ENCODE measurements at places on chromosomes 1 and 21.

GRCh38 chr21:42424914-42425541, 21.3 kb downstream of the UBASH3A start:
- no peak for DNase-seq

DNA sequence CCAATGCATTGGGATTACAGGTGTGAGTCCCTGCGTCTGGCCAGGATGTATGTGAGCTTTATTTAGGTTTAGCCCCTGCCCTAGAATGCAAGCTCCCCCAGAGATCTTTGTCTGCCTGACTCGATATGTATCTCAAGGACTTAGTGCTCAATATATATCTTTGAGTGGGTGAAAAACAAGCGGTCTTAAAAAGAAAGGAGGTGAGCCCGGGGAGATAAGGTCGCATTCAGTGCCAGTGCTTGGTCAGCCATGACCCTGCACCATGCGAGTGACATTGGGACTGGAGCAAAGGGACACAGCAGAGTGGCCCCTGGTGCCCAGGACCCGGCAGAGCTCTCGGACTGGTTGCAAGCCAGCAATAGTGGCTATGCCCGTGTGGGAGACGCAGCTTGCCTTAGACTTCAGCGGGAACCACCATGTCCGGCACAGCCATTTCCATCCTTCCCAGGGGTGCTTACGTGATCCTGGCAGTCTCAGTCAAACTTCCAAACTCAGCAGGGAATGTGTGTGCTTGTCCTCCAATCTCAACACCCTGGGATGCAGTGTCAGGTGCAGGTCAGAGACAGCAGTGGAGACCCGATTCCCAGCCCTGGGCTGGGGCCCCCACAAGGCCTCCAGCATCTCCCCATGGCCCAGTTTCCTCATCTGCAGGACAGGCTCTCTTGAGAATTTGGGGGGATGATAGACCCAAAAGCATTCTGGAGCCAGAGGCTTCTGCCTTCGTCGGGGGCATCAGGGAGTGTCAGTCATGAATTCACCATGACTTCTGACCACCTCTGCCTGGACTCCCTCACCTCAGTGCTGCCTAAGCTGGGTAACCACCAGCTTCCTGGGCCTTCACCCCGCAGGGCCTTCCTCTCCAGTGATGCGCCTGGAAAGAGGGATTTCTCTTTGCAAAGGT, 1.8 kb downstream of the MX2 start:
- no peak for DNase-seq

- DNase-seq, result no peak
Observed at GRCh38 chr1:231626951-231627614, 493 bp downstream of the DISC1 start.

GRCh38 chr1:27074175-27074780, 61.6 kb upstream of the TENT5B start:
- no peak for DNase-seq

DNA sequence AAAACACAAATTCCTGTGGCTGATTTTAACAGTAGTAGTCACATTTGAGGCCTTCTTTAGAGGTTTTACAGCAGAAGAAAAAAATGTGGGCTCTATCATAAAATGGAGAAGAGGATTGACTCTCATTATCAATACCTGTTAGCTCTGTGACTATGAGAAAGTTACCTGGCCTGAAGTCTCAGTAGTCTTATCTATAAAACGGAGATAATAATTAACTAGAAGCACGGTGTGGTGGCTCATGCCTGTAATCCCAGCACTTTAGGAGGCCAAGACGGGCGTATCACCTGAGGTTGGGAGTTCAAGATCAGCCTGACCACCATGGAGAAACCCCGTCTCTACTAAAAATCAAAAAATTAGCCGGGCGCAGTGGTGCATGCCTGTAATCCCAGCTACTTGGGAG, 90.4 kb upstream of the PLPPR4 start:
- no peak for DNase-seq

DNA sequence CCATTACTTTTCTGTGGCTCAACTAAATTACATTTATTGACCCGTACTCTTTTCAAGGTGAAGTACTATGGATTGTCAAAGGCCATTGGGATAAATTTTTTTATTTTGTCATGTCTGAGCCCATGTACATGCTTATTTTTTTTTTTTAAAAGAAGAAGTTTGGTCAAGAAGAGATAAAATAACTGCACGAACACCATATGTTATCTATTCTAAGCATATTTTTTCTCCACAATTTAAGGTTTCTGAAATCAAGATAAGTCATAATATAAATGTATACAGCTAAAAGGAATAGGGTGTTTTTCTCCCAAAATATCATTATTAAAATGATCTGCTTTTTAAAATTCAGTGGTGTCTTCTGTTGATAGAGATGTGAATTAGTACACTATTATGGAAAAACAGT, 35.0 kb upstream of the SH2D1B start:
- no peak for DNase-seq

DNA sequence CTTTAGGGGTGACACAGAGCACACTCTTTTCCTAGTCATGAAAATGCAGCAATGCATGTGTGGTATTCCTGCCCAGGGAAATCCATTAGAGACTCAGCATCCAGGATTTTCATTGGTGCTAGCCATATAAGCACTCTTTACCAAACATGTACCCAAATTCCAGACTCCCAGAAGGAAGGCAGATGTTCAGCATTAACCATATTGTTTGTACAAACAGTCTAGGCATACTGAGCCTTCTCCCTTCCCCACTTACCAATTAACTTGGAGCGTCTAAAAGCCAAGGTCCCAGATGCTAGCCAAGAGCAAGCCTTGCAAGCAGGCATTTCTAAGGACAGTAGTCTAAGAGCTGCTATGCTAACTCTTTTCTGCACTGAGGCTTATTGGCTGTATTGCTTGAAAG, 27.9 kb downstream of the ZBED6 start:
- DNase-seq, result no peak

DNA sequence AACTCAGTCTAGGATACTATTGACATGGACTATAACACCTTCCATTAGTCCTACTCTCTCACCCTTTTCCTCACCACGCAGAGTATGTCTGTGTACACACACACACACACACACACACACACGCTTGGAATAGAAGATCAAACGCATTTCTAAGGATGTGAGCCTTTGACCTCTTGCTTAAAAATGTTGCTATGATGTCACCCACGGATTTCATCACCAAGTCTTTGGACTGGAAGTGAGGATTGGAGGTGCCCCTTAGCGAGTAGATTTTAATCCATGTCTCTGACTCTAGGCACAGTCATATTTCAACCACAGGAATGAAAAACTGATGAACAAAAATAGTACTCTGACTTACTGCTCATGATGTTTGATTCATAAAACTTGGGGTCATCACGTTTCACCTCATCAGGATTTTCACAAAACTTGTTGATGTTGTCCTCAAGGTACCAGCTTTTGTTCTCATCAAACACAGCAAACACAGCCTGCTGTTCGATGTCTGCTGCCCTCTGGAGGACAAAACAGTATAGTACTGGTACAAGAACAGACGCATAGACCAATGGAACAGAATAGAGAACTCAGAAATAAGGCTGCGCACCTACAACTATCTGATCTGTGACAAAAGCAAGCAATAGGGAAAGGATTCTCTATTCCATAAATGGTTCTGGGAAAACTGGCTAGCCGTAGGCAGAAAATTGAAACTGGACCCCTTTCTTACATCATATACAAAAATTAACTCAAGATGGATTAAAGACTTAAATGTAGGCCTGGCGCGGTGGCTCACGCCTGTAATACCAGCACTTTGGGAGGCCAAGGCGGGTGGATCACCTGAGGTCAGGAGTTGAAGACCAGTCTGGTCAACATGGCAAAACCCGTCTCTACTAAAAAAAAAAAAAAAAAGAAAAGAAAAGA, 39.9 kb downstream of the F5 start:
- peak; percentile 3 for DNase-seq

GRCh38 chr1:178632653-178633052, 92.4 kb upstream of the RALGPS2 start:
- no peak for DNase-seq

Measured in stimulated activated CD4-positive, alpha-beta T cell treated with anti-CD3 and anti-CD28 coated beads, Interleukin-15, amount 100 ng/mL, for 1 hour (primary cell).